ENCODE measurements at places on chromosomes 2 and 18.

GRCh38 chr2:8622199-8622911, 59.5 kb upstream of the ID2 start:
- DNase-seq: no peak

GRCh38 chr2:208361077-208361441, 45.5 kb upstream of the PTH2R start:
- no peak for DNase-seq

GRCh38 chr2:238563551-238563950, 136.8 kb downstream of the ASB1 start:
- peak; percentile 39 for DNase-seq

- no peak for DNase-seq
These were observed 283 bp upstream of the RBBP8 start for GRCh38 chr18:22932885-22933205.

- no peak for DNase-seq
These were observed 28.8 kb upstream of the ODC1 start for GRCh38 chr2:10476723-10477442.
